ENCODE measurements at places on chromosomes 3 and 15.

DNA sequence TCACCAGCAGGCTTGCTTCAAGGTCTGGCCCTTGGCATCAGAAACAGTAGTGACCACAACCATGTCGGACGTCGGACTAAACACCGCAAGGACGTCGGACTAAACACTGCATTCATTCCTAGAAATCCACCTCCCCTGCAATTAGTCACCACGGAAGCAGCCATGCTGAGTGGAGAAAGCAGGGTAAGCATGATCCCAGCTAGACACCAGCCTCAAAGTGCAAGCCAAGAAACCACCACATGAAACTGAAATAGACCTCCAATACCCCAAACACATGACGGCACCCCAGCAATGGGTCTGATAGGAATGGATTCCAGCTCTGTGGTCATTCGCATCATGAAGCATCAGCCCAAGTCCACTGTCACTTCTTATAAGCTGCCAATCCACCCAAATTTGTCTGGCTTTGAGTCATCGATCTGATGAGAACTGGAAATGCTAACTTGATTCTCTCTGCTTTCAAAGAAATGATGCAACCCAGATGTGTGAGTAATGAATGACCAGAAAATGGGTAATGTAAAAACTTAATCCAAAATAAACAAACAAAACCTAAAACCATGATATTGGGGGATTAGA is 348.3 kb upstream of the TMCO5A start:
- no peak for DNase-seq

GRCh38 chr3:156811089-156811862 is 14.9 kb upstream of the LEKR1 start:
- DNase-seq = no peak

DNA sequence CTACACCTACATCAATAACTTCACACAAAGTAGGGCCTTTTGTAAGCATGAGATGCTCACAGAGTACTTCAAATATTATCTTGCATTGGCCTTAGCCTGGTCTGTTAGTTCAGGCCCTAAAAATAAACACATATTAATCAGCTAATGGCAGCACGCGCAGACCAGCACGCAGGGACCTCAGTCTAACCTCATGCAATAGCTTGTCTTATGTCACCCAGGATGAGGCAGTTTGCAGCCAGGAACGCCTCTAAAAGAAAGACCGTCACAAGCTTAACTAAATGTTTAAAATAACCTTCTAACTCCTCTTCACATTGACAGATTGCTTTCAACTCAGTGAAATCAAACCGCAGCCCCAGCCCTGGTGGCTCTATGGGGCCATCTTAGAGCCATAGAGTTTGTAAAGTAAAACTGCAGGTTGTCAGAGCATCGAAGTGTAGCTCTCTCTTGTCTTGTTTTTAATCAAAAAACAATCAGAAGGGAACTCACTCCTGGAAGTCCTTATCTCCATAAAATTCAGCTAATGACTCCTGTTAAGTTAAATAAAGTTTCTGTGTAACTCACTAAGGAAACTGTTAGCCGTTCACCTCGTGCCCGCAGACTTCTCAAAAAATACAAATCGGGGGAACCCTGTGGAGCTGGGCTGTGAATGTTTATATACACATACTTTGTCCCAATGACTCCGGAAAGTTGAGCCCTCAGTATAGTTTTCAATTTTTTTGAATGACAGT is 212.6 kb downstream of the CDIN1 start:
- DNase-seq = no peak

DNA sequence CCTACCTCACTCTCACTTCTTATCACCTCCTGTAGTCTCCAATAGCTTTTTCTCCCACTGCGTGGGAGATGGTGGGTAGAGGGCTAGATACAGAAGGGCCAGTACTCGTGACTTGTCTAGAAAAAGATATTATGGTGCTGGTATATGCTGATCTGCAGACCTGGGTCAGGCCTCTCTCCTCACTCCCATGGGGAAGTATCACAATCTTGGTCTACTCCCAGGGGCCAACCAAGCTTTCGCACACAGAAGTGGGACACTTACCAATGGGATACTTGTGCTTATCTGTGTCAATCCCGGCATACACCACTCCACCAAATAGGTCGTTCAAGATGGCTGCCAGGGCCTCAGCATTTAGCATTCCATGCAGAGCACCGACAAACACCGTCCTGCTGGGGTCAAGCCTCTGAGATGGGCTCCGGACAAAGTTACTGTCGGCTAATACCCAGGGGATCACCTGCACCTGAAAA is 9.0 kb upstream of the RPS17 start:
- DNase-seq = no peak

- DNase-seq = no peak
Measured at GRCh38 chr3:139110072-139110830, 65.6 kb upstream of the PRR23C start.

GRCh38 chr3:64518496-64518895 is 169.3 kb downstream of the ADAMTS9 start:
- DNase-seq = no peak

DNA sequence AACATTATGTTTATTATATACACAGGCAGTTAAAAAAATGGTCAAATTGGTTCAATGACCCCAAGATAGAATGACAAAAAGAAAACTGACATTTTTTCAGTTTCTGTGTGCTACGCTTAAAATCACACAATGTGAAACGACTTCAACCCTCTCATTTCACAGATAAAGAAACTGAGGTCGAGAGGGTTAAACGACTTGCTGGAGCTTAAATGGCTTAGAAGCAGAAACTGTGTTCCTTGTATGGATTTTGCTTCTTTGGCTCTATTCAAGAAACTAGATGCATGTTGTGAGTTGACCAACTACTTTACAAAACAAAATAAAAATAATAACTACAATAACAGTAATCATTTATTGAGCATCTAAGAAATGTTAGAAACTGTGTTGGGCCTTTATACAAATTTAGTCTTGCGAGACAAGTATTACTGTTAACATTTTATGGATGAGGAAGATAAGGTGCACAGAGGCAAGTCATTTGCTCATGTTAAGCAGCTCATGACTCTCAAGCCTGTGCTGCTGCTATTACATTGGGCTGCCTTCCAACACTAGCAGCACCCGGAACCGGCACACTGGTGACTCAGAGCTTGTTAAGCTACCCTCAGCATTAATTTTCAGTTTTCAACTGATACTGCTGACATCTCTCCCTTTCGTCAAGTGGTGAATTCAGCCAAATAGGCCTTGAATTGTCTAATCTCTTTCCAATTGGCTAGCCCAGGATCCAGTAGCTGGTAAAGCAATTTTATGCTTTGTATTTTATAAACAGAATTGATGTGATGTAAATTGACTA is 487.6 kb downstream of the NAALADL2 start:
- no peak for DNase-seq

- DNase-seq = peak; percentile 43
Measured at GRCh38 chr3:127159543-127159942, 33.4 kb upstream of the PRR23E start.

DNA sequence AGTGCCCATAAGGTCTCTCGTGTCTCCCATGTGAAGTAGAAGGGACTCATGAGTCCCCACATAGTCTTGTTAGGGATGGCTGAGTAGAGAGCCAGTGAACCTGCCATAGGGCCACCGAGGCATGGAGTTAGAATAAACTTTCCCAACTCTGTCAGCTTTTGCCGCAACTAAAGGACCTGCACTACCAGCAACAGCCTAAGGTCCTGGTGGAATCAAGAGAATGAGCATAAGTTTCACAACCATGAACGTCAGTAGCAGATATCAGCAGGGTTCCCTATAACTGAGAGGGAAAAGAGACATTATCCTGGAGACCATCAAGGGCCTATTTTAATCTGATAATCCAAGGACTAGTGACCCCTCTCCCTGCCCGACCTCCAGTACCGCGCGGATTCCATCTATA is 60.3 kb upstream of the FNDC3B start:
- no peak for DNase-seq

DNA sequence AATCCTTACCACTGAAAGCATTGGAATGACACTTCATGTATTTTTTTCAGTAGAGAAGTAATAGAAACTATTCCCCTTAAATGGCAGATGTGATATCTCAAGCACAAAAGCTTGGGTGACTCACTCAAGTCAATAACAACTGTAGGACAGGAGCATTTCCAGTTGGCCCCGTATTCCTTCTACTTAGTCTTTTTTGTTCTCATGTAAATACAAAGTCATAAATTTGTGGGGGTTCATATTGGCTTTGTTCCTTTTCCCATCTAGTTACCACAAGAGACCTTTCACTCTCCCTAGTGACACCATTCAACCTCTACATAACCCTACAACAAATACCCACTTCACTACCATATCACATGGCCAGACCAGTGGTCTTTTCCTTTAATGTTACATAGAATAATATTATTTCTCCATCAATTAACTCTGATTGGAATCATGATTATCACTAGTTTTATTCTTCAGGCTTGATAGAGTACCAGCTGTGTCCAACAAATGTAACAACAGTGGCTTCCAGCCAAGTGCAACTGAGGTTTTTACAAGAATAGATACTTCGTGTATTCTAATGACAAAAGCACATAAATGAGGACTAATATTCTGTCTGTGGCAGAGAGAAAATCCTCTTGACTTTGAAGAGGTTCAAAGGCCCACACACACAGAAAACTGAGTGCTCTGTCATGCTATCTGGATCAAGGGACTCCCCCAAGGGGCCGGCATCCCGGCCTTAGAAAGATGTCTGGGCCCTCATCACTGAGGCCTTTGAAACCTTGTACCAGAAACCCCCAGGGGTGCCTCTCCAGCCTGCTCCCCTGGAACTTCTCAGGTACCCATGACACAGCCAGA is 94.0 kb upstream of the THBS1 start:
- no peak for DNase-seq

GRCh38 chr15:48632651-48633050 is 12.9 kb downstream of the FBN1 start:
- no peak for DNase-seq

- peak; percentile 21 for DNase-seq
Measured at GRCh38 chr15:60044636-60045270, 40.6 kb downstream of the FOXB1 start.

DNA sequence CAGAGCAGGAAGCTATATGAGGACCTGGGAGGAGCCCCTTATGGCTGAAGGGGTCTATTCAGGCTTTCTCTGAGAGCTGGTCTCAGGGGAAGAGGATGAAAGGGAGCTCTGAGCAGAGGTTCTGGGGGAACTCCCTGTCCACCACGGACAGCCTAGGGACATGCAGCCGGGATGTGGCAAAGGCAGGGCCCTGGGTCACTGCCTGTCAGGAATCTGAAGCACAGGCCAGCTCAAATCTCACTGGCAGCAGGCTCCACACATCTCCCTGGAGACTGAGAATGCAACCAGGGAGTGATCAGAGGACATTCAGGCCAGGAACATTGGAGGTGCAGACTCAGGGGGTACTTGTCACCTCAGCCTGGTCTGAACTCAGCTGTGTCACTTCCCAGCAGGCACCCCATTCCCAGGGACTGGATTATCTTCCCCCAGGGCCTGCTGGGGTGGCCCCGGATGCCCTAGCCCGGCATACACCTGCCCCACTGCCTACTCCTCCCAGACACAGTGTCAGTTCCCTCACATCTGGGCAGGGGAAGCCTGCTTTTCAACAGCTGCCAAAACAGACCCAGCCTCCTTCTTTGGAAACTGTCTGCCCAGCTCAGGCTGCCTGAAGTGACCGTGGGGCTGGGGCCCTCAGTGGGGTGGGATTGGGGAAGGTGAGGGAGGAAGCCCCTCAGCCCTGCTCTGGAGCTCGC is 18.3 kb upstream of the SEMA3F start:
- DNase-seq = no peak

DNA sequence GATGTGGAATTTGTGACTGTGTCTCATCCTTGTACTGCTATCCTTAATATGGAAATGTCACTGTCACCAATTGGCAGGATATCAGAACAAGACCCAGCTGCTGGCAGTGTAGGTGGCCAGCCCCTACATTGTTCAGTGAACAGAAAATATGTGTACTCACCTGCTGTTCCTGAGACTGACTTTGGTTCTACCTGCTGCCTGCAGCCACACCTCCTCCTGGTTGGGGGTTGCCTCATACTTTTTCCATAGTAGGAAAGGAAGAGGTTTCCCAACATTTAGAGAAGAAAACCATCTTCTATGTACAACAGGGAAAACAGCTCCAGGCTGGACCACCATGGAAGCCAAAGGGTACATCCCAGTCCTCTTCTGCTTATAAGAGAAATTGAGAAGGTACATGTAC is 35.9 kb downstream of the SLC12A1 start:
- no peak for DNase-seq

DNA sequence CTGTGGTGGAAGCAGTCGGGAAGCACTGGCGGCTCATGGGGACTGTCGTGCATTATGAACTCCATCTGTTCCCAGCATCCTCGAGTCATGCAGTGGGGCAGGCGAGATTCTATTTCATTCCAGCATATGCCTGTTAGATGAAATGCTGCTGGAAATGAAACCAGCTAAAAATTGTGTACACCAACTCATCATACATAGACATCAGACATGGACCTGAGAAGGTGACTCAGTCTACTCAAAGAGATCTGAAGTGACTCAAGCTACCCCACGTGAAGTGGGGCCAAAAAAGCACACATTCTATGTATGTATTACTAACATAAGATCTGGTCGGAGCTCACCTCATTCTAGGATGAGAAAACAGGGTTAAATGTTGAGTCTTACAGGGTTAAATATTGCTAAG is 47.5 kb upstream of the FAM98B start:
- DNase-seq = no peak

- DNase-seq = no peak
Measured at GRCh38 chr3:40290396-40290795, 19.1 kb upstream of the EIF1B start.

DNA sequence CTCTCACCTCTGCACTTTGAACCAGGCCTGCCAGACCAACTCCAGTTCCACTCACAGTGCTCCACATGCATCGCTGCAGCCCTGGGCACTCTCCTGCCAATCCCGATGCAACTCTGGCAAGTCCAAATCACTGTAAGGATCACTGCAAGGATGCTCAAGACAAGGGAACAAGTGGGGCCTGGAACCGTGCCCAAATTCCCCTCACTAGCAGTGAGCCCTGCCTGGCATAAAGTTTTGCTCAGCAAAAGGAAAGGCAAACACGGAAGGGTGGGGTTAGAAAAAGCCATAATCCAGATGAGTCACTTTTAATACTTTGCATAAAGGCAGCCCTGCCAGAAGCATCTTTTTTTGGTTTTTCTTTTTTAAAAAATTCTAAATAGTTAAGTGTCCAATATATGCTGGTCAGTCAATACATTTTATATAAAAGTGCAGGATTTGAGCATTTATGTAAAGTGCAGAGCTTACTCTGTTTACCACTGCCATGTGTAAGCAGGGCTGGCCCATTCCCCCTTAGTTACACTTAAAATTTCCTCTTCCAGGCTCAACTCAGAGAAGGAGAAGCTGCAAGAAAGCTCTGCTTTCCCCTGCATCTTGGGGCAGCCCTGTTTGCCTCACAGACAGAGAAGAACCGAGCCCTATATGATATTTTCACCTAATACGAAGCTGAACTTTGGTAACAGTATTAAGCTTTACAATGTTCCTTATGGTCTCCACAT is 102.2 kb downstream of the CD47 start:
- no peak for DNase-seq

DNA sequence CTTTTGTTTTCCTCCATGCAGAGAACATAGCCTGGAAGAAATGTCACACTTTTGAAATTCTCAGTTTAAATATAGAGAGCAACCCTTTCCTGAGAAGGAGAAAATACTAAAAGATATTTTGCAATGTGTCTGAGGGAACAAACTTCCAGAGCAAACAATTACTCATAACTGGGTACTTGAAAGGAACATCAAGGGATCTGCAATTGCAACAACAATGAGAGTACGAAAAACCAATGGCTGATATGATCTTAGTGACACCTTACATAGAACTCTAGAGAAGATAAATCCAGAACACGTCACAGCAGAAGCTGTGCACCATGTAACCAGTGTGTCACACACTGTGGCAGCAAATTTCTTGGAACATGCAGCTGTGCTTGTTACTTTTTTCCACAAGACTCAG is 14.6 kb upstream of the ARPP21 start:
- DNase-seq = no peak

- no peak for DNase-seq
Measured at GRCh38 chr3:28268989-28269388, 27.6 kb downstream of the CMC1 start.
